NAMALWA (cell line): ENCODE measurements at places on chromosomes 2 and 18.

DNA sequence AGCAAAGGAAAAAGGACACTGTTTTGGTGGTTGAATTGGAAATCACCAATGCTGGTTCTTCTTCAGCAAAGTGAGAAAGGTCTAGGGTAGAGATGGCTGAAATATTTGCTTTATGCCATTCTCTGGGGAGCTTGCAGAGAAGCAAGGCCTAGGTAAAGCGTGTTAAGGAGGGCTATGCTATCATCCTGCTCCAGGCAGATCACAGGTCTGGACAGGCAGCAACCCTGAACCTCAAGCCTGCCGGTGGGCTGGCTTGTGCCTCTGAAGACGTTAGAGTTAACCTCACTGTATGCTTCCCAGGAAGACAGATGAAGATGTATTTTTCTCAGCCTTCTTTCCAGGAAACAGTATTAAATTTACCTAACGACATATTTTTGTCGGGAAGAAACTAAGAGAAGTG lies 138.5 kb upstream of the LYPD6 start:
- no peak for DNase-seq

DNA sequence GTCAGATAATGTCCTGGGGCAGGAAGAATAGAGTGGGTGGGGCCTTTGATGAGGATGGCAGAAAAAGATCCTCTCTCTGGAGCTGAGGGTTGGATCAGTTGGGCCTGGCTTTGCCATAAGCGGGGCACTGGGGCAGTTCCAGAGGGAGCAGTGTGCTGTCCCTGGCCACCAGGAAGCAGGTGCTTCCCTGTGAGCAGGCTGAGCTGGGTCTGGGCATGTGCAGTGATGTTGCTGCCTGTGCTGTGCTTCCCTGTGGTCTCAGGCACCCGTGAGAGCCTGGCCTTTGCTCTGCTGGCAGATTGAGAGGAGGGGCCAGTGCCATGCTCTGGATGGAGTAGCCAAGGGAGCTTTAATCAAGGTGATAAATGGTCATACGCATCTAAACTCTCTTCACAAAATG lies 14.6 kb upstream of the NPPC start:
- DNase-seq, result no peak

DNA sequence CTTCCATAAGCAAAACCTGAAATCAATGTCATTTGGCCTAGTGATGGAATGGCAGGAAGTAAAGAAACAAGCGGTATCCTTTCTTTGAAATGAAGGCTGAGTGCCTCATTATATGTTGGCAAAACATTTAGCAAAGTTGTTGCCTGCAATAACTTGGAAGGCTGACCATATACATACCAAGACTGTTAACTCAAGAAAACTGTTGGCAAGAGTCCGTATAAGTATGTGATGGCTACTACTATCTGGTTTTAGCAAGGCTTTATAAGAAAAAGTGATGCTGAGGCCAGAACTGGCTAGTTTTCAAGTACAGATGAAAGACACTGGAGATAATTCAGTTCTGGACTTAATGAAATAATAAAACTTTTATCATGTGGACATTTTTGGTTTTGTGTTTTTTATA lies 356.2 kb downstream of the ZNF521 start:
- no peak for DNase-seq

GRCh38 chr2:81481994-81482368 lies 1177.4 kb upstream of the LRRTM1 start:
- DNase-seq, result no peak

GRCh38 chr18:63817441-63818051 lies 42.3 kb downstream of the SERPINB7 start:
- no peak for DNase-seq

DNA sequence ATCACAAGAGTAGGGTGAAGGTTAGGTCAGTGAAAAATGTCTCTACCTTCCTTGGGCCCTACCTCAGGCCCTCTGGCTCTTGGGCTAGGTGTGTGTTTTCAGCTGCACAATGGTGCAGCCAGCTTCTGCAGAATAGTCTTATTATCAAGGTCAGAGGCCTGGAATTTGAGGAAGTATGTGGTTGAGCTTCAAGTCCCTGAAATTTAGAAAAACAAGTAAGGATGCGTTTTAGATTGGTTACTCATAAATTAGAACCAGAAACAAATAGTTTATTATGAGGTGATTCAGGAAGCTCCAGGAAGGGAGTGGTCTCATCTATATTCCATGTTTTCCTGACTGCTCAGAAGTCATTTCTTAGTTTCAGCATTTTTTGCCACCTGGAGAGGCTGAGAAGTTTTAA lies 204.2 kb upstream of the CELF4 start:
- no peak for DNase-seq
